GDM1 (cell line): ENCODE measurements at places on chromosomes 3 and 15.

DNA sequence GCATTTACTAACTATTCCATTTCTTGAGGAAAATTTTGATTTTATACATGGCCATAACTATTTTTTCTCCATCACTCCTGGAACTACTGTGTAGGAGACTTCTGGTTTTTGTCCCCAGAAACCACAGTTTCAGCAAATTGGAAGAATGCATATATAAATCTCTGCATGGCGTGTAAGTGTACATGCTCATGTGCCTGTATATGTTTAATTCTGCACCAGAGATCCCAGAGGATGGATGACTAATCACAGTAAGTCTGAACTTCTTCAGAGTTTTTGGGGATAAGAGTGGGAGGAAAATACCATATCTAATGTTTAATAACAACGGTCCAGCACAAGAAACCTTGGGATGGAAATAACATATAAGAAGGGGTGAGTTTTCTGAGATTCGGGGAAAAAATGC lies 10.9 kb upstream of the COL6A6 start:
- DNase-seq, result no peak

- DNase-seq, result no peak
Observed at GRCh38 chr15:98737159-98737558, 88.8 kb downstream of the IGF1R start.

GRCh38 chr3:100650651-100651619 lies 41.5 kb downstream of the ADGRG7 start:
- peak; percentile 30 for DNase-seq

GRCh38 chr3:138673641-138674530 lies 65.3 kb downstream of the FAIM start:
- no peak for DNase-seq

DNA sequence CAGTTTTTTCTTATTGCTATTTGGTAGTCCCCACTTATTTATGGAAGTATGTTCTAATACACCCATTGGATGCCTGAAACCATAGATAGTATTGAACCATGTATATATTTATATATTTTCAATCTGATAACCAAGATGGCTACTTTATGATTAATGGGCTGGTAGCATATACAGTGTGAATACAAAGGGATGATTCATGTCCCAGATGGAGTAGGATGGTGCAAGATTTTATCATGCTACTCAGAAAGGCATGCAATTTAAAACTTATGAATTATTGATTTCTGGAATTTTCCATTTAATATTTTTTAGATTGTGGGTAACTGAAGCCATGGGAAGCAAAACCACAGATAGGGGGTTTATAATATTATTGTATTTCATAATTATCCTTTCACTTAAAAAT lies 35.2 kb downstream of the AP4E1 start:
- no peak for DNase-seq

- no peak for DNase-seq
Observed at GRCh38 chr15:77107531-77108355, 36.8 kb upstream of the TSPAN3 start.

DNA sequence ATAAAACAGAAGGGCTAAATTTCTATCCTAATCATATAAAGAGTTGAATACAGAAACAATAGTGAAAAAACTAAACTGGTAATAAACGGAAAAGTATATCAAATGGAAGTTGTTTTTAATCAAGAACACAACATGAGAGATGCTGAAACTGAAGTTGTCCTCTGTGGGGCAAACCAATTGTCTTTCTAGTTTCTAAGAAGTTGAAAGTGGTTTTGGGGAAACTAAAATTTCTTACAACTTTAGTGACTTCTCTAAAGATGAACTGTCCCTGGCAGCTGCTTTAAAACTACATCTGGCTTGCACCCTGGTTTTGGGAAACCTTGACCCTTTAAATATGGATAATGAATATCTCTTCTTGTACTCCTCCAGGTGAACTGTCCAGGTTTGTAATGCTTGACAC lies 155.6 kb downstream of the ADAM10 start:
- no peak for DNase-seq

DNA sequence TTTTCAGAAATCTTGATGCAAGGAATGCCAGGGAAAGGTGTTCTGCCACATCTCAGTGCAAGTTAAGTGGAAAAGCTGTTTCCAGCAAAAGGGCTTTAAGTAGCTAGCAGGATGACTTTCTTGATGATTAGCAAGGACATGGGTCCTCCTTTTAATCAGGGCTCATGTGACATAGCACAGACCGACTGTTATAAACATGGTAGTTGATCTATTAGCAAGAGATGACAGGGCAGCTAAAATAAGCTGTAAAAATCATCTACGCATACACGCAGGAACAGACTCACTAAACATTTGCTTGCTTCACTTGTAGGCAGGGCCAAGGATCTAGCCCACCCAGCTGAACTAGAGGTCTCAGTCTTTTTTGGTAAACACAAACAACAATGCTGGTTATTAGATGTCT lies 69.0 kb downstream of the GOLIM4 start:
- DNase-seq, result no peak

- no peak for DNase-seq
Observed at GRCh38 chr3:144771381-144771870, 799.8 kb downstream of the DIPK2A start.

- no peak for DNase-seq
Observed at GRCh38 chr3:40504636-40505430, 1.0 kb upstream of the ZNF620 start.

GRCh38 chr15:34760909-34761308 lies 6.1 kb upstream of the GJD2 start:
- DNase-seq, result no peak

DNA sequence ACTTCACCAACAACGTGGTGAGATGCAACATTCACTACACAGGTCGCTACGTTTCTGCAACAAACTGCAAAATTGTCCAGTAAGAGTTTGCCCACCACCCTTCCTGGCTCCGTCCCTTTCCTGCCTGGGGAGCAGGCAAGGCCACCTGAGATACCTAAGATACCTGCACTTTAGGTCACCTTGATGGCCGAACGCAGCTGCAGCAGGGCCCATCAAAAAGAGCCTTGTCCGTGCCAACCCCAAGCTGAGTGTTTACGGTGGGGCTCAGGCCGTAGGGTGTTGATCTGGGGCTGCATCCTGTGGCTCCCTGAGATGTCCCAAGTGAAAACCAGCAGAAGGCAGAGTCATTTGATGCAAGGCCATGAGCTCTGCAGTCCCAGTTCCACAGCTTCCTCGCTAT lies 23.2 kb downstream of the LOXL1 start:
- no peak for DNase-seq

DNA sequence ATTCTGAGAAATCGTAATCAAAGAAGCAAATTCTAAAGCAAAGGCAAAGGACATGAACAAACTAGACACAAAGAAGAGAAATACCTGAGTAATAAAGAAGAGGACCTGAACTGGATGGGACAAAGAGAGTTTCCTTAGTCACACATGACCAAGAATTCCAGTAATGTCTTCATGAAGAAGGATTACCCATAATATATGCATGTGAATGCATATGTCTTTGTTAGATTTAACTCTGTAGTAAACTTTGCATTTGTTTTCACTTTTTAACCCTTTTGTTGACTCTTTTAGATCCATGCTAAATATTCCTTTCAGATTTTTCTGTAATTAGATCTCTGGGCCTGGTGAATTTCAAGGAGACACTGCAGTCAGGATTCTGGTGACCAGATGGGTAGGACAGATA lies 279.8 kb downstream of the ARRDC4 start:
- no peak for DNase-seq

- DNase-seq, result no peak
Observed at GRCh38 chr3:62875558-62876002, 364 bp upstream of the CADPS start.

DNA sequence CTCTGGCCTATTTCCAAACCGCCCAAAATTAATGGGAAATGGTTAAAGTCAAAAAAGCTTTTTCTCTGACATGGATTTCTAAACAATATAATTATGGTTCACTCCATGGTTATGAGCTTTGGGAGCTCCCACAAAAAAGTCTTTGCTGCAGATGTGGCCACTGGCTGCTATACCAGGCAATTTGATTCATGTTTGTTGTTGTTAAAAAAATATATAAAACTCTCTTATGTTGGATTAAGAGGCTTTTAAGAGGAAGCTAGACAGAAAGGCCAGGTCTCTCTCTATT lies 258.6 kb downstream of the TIGIT start:
- DNase-seq, result no peak

DNA sequence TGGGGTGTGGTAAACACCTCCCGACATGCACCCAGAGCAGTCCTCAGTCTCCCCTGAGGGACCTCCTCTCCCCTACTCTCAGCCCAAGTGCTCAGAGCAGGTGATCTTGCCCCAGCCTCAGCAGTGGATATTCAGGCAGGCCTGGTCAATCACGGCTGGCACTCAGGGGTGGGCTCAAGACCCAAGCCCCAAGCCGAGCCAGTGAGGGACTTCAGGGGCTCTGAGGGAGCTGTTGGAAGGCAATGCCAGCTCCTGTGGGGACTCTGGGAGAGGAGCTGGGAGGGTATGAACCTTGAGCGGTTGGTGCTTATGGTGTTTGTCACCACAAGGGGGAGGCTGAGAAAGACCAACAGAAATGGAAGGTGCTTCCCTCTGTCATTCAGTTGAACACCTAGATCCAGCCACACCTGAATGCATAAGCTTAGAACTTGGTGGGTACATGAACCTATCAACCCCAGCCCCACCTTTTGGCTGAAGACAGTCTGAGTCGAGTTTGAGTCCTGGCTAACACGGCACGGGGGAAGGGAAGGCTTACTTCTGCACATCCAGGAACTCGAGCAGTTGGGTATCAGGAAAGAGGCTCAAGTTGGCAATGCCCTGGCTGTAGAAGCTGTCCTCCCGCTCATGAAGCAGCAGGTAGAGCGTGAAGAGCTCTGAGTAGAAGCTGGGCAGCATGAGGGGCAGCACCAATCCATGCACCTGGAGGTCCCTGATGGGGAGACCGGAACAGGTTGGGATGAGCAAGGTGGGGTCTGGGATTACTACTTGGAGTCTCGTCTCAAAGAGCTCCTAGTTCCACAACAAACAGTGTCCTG lies 19.2 kb downstream of the ALS2CL start:
- DNase-seq, result no peak

- no peak for DNase-seq
Observed at GRCh38 chr3:48135552-48136495, 52.4 kb downstream of the CDC25A start.

- no peak for DNase-seq
Observed at GRCh38 chr3:183287301-183287971, 34.4 kb downstream of the B3GNT5 start.

- peak; percentile 34 for DNase-seq
Observed at GRCh38 chr3:5195605-5196004, 8.1 kb downstream of the EDEM1 start.

DNA sequence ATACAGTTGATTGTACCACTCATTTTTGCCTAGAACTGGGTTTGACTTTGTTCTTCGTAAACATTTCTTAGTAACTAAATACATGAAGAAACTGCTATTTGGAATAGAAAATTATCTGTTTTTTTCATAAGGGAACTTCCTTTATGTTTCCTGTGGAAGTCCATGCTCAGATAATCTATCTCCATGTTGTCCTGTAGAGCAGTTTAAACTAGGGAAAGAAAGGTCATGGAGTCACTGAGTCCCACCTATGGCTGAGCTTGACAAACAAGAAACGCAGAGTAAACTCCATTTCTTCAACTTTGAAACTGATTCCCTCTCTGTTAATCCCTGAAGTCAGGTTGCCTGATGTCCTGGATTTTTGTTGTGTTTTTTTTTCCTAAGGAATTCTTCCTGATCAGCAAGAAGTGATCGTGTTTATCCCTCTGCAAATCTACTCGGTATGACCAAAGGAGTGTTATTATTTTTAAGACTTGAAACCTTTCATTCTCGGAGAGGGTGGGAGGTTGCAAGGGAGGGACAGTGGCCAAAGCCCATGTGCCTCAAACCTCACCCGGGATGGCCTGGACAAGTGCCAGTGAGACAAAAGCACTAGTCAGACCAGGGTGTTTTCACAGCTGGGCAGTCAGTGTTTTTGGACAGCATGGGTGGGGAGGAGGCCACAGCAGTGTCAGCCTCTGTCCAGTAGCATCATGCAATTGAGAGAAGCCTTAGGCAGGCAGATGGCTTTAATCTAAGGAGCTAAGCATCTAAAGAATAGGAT lies 129.8 kb upstream of the PHLDB2 start:
- DNase-seq, result no peak

DNA sequence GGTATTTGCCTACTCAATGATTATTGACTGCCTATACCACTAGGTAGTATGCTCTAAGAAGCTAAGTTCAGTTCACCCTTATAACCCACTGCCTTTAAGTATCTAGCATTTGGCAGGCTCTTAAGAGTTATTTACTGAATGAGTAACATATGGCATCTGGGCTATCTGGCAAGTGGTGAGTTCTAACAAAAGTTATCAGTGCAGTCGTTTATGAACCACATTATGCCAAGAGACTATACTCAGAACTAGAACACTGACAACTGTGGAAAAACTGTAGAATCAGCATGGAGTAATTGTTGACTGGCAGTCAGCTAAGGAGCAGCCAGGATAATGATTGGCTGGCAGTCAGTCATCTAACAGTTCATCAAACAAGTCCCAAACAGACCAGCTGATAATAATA lies 25.8 kb downstream of the RAF1 start:
- DNase-seq, result no peak

- DNase-seq, result no peak
Observed at GRCh38 chr3:57896691-57897090, 111.5 kb upstream of the FLNB start.

DNA sequence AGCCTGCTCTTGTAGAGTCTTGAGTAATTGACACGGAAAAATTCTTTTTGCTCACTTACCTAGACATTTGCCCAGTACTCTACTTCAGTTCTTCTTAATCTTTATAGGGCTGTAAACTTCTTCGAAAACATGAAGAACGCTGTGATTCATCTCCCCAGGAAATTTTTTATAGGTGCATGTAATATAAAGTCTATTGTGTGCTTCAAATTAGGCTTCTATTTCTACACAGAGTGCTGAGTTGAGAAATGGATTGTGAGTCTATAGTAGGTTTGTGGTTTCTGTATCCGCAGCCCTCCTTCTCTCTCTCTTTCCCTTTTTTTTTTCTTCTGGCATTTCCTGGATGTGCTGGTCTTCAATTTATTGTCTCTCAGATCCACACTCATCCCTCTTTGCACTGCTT lies 183.3 kb upstream of the DCBLD2 start:
- no peak for DNase-seq

DNA sequence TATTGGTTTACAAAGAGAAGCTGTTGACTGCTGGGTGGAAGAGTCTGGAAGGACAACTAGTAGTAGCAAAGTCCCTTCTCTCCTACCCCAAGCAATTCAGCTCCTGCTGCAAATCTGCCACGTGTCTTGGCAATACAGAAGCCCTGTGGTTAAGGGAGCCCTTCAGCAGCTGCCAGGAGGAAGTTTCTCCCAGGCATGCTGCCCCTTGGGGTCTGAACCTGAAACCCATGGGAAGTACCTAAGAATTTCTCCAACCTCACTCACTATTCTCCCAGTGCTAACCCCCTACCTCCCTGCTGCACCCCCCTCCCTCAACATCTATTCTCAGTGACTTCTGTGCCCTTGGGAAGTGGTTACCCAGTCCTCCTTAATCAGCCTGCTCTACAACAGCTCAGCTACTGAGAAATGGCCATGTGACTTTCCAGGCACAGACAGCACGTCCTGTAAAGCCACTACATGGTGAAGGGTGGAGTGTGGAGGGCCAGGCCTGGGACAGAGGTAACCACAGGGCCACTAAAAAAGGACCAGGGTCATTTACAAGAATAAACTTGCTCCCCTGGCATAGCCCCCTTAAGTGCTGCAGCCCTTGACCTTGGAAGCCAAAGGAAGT lies 316.6 kb downstream of the NTRK3 start:
- DNase-seq, result peak; percentile 10
